Stimulated activated CD8-positive, alpha-beta memory T cell treated with anti-CD3 and anti-CD28 coated beads, Interleukin-2, amount 100 ng/mL, for 48 hours (primary cell): ENCODE measurements at places on chromosomes 5 and 9.

DNA sequence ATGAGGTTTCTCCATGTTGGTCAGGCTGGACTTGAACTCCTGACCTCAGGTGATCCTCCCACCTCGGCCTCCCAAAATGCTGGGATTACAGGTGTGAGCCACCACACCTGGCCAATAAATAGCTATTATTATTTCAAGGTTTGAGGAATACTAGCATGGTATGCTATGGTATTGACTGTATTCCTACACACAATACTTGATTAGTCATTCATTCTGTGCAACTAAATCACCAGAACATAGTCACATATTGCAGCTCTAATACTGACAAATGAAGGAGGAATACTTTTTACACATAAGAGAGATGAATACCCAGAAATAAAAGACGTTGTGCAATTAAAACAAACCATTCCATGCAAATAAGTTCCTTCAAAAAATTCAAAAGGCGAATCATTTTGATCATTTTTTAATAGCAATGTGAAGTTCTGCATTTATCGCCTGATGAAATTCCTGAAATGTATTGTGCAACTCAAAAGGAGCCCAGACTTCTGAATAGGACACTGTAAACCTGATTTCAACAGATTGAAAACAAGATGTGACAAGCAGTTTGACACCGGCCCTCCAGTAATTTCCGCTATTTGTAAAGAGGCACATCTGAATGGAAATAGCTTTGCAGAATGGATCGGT lies 687.4 kb upstream of the SEMA6A start:
- DNase-seq, result no peak

- no peak for DNase-seq
Observed at GRCh38 chr9:133917375-133917774, 74.7 kb downstream of the VAV2 start.

DNA sequence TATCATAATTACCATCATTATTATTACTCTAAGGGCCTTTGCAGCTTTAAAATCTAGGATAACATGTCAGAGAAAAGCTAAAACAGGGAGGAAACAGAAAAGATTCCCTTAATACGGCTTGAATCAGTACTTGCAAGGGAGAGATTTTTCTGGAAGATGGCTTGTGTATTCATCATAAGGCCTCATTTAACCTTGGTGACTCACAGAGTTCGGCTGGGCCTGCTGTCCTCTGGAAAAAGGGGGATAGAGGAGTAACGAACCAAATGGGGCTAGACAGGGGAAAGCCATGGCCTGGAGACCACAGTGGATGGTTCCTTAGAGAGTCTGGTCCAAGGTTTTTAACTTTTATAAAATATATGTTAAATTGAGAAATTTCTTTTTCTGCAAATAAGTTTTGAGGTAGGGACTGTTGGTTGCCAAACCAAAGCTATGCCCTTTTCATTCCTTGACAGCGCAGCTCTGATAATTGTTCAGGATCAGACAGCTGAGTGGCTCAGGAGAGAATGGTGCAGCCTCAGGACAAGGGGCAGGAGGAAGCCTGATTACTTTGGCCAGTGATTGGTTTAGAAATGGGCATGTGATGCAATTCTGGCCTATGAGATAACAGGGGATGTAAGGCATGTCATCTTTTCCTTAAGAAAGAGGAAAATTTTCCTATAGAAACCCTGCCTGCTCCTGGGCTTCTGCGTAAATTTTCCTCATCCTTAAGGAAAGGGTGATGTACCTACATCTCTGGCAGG lies 25.6 kb upstream of the GSN start:
- DNase-seq, result no peak

DNA sequence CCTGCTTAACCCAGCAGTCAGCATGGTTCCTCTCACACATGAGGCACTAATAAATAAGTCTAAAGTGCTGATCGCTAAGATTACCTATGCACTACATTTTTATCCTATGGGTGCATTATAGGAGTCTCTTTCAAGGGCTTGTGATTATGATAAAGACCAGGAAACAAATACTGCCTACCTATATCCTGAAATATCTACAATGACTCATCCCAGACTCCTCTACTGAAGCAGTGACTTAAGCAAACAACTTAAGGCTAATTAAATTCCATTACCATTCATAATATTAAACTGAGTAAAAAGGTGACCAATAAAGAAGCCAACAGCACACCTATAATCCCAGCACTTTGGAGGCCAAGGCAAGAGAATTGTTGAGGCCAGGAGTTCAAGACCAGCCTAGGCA lies 338.4 kb downstream of the DNAH5 start:
- no peak for DNase-seq

DNA sequence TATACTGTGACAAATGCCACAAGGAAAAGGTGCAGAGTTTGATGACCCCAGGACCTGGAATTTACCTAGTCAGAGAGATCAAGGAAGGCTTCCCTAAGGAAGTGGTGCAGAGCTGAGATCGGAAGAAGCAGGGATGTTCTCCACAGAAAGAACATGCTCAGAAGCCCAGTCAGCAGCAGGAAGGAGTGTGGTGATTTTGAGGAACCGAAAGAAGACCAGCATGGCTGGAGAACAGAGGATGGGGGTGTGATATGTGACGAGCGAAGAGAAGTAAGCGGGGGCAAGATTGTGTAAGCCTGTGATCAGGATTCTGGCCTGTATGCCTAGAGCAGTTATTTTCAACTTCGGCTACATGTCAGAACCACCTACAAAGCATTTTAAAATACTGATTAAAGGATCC lies 18.7 kb upstream of the PIK3R1 start:
- DNase-seq, result no peak

- no peak for DNase-seq
Observed at GRCh38 chr9:116318468-116319374, 165.1 kb downstream of the PAPPA start.

DNA sequence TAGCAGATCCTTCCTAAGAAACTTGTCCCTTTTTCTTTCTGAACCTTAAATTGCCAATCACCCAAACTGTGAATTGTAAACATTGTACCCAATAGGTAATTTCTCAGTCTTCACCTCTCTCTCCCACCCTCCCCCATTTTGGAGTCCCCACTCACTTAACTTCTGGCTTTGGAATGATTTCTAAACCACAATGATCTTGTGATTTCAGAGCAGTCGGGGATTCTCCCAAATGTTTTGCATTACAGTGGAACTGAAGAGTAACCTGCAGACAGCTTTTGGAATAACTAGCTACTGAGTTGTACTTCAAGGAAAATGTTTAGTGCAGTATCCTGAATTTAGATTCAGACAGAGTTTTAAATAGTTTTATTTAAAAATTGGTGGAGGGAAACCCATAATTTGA lies 19.2 kb downstream of the SLC27A6 start:
- DNase-seq, result no peak

GRCh38 chr5:77029376-77029885 lies 773 bp upstream of the AGGF1 start:
- DNase-seq, result no peak

GRCh38 chr9:2138646-2139045 lies 123.5 kb downstream of the SMARCA2 start:
- DNase-seq, result no peak

GRCh38 chr5:65086234-65086890 lies 317.6 kb downstream of the CWC27 start:
- DNase-seq, result no peak

GRCh38 chr5:73436535-73437100 lies 12.0 kb downstream of the FOXD1 start:
- no peak for DNase-seq

DNA sequence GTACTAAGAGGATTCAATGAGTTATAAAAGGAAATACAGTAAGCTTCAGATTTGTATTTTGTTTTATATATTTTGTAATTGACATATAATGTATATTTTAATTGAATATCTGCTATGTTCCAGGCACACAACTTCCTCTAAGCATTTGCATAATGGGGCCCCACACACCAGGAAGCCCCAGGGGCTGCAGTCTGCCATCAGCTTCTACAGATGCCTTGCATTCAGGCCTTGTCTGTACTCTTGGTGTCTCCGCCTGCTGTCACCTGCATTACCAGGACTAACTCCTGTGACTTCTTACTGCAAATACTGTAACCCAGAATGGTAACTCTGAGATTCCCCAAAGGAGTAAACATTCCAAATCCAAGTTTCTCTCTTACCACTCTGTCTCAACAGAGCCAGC lies 20.6 kb downstream of the ARL15 start:
- no peak for DNase-seq

GRCh38 chr9:120353506-120353905 lies 226.5 kb downstream of the CDK5RAP2 start:
- DNase-seq, result no peak

DNA sequence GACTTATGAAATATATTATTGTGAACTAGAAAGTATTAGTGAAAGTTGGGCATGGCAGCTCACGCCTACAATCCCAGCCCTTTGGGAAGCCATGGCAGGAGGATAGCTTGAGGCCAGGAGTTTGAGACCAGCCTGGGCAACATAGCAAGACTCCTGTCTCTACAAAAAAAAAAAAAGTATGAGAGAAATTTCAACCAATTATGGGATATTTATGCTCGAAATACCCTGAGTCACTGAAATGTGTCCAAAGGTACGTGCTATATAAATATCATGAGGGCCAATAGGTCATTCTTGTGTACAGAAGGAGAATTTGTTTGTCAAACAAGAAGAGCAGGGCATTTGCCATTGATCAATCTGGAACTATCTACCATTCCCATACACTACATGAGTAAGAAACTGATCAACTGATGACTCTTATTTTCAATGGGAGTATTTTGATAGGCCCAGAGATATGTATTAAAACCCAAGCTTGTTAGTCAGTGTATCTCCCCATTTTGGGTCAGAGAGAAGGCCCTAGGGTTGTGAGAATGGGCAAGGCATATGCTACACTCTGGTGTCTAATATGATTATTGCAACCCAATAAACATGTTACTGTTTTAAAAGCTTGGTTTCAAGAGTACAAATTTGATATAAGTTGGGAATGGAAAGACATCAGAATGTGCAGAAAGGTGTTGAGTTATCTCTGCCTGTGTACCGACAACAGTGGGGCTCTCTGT lies 21.7 kb upstream of the HOMER1 start:
- no peak for DNase-seq

DNA sequence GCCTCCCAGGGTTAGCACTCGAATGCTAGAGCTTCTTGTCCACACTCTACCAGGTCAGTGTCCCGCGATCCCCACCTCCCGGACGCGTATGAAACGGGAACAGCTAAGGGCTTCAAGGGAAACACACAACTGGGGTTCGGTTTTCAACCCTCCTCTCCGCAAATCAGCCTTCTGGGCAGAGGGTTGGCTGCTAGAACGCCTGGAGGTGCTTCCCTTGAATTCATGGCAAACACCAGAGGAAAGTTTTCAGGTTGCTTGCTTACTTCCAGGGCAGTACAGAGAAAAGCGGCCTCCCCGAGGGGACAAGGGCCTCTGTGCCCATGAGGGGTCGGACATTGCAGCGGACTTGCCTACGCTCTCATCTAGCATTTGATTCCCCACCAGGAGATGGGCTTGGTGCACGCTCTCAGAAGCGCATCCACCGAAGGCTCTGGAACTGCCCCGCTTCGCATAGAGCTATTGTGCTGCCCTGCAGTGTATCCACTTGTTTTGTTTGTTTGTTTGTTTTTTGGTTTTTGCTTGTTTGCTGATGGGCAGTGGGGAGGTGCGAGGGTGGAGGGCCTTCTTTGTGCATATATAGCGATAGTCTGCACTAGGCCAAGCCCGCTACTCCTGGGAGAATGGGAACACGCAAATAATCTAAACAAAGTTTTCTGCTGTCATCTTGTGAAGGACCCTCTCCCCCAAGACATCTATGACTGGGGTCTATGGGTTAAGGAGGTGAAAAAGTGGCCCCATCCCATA lies 1.3 kb upstream of the DMRT3 start:
- DNase-seq, result no peak

GRCh38 chr5:132422720-132423437 lies 53.4 kb downstream of the SLC22A5 start:
- no peak for DNase-seq

DNA sequence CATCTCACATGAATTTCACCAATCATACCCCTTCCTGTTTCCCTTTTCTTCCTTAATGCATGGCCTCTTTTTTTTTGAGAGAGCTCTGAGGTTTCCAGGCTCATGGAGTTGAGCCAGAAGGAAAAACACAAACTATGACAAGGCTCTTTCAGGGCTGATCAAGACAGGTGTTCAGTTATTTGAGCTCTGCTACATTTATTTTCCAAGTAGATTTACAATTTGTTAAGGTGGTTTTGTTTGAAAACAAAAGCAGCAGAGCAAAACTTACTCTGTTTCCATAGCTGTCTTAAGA lies 62.4 kb upstream of the IL7R start:
- no peak for DNase-seq

DNA sequence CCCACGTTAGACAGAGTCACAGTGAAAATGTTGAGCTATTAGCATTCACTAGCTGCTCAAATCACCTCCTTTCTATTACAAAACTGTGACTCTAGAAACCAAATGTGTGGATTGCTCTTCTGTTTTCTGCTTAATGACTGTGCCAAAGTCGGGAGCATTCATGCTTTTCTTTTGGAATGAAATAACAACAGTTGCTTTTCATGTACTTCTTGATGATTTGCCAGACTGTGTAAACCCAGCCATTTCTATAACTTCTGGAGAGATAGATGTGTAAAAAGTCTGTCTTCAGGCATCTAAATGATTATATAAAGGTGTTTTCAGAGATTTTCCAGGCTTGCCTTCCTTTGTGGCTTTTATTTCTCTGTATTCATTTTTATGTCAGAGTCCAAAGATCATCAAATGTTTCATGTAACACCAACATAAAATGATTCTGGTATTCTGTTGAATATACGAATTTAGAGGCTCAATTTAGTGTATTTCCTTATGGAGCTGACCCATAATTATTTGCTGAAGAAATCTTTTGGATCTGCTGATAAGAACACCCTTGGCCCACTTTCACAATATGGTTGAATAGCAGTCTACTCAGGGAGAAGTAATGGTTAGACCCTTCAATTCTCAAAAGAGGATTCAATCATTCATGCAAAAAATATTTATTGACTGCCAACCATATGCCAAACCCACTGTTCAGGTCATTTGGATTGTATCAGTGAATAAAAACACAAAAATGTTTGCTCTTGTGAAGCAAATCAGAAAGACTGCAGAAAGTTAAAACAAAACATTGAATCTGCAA lies 581.2 kb downstream of the CDH18 start:
- no peak for DNase-seq

DNA sequence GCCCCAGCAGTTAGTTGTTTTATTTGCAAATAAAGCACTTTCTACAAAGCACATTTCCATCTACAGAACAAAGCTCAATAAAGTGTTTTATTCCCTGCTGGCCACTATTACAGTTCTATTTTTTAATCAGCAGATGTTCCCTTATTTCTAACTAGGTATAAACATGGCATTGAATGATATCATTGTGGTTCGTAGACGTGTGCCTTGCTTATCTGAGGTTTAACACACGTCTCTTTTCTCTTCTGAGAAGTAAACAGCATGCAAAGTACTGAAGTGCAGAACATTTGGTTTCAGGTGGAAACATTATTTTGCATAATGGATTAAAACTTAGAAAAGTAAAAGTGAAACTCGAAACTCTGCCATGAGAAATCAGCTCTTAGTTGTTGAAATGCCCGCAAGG lies 1989.3 kb upstream of the WWC1 start:
- no peak for DNase-seq
